Activated T-cell treated with anti-CD3 and anti-CD28 coated beads, Interleukin-2, amount 50 U/mL, for 1 hour (primary cell): ENCODE measurements at places on chromosomes 7 and 10.

DNA sequence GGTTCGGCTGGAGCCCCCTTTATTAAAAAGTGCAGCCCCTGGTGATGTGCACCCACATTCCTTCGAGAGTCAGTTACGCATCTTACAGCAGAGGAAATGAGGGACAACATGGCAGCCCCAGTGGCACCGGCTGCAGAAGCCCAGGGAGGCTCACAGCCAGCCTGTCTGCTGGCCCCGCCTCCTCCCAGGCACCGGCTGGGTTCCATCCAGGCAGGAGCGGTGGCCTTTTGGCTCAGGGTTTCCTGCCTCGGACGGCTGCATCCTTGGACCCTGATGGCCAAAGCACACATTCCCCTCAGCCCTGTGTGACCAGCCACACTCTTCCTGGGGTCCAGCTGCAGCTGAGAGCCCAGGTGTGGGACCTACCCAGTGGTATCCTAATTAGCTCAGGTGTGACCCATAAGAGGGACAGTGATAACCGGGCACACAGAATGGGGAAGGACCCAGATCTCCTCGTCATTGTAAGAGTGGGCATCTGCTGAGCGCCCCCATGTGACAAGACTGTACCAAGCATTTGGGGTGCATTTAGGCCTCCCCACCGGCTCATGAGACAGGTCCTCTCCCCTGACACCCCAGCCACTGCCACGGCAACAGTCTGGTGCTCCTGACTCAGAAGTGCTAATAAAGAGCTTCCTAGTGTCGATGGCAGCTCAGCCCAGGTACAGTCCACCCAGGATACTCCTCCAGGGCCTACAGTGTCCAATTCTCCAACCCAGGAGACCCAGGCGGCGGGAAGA is 63.3 kb upstream of the CHST15 start:
- DNase-seq, result no peak

GRCh38 chr7:27808626-27809025 is 68.7 kb downstream of the TAX1BP1 start:
- DNase-seq, result no peak

- DNase-seq, result no peak
Observed at GRCh38 chr10:7233259-7233991, 177.4 kb downstream of the SFMBT2 start.

GRCh38 chr7:110762546-110763225 is 328.2 kb upstream of the LRRN3 start:
- DNase-seq, result no peak

DNA sequence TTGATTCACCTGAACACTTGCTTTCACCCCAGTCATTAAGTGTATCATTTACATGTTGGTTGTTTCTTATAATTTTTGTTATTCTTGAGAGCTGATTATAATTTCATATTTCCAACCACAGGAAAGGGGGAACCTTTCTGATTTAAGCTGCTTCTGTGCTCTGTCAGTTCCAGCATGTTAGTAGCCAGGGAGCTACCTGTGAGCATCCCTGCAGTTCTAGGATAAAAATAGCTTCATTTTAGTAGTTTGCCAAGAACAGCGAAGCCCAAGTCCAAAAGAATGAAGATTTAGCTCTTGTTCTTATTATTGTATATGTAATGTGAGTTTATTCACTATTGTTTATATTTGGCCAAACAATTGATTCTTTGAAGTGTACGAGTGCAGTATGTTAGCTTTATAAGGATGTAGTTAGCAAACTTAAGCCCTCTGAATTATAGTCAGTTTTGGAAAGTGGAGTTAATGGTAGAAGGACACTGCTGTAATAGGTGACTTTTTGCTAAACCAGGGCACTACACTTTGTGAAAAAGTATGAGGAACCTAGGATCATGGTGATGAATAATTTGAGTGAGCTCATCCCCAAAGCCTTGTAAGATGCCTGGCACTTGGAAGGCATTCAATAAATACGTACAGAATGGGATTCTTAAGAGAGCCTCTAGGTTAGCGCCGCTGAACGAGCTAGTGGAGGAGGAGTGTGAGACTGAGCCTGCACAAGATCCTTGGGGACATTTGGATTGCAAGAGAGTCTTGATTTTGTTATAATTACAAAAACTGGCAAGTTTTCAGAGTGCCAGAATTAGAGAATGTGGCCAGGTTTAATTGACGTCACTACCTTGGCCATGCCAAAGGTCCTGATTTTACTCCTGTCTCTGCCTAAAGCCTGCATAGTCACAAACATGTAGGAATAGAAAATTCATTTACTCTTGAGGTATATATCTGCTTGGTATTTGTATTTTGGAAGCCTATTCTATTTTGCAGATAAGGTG is 29.8 kb downstream of the DNAH11 start:
- no peak for DNase-seq

GRCh38 chr10:118732245-118733165 is 22.3 kb downstream of the CACUL1 start:
- DNase-seq, result no peak

DNA sequence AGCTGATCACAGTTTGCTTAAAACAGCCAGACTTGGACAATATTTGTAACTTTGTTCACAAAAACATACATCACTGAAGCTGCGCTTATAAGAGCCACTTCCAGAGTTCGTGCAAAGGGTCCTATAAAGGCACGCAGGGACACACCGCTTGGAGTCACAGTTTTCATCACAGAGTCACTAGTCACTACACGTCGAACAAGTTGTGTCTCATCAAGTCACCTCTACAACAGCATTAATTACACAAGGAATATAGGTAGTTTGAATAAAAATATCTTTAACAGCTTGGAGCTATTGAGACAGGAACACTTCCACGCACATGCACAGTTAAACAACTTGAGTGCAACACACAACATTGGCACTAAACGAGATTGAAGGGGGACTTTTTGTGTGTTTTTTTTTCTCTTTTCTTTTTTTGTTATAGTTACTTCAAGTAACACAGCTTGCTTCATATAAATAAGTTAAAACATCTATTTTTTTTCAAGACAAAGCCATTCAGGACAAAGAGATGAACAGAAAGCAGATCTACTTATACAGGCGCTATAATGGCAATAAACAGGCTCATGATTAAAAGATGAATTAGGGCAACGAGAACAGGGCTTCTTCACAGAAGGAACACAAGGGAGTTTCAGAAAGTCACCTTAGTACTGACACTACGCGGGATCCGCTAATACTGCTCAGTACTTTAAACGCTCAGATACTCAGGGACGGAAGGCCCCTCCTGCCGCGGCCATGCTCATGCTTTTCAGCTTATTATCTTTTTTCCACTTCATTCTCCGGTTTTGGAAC is 2.2 kb downstream of the HOXA5 start:
- no peak for DNase-seq

GRCh38 chr7:83441-83840 is 108.9 kb upstream of the FAM20C start:
- peak; percentile 11 for DNase-seq

GRCh38 chr7:104982308-104983075 is 31.5 kb upstream of the KMT2E start:
- no peak for DNase-seq

DNA sequence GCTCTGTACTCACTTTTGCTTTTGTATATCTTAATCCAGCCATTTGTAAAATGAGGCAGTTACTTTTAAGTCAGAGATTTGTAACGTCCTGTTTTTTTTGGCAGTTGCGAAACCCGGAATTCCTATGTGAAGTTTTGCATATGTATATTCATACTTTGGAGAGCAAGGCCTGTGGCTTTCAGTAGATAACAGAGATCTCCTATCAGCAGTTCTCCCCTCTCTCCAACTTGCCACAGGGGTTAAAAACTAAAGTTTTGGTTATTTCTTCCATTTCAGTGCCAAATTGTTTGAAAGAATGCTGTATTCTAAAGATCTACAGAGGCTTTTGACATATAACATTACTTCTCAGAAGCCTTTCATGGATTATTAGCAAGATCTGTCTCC is 102.4 kb downstream of the EXOC4 start:
- no peak for DNase-seq
